Stimulated activated naive CD4-positive, alpha-beta T cell treated with Interleukin-2 at 50 U/mL for 16 hours (primary cell): ENCODE measurements at places on chromosomes 1 and 21.

- no peak for DNase-seq
These were observed 161.8 kb downstream of the CDC42BPA start for GRCh38 chr1:227156520-227156919.

DNA sequence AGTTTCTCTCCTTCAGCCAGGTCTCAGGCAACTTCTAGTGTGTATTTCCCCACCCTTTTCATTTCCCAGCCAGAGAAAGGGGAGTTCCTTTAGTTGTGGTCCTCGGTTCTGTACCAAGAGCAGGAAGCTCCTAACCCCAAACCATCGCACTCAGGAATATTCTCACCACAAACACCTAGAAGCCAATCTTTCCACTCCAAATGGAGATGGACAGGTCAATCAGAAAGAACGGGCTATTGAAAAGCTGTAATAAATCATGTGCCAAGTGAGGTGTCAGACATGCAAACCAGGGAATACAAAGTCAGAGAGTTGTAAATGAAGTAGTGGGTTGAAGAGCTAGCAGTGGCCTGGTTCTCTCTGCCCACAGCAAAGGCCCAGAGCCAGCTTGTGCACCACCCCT lies 77.2 kb downstream of the KCNN3 start:
- no peak for DNase-seq

GRCh38 chr21:44965251-44966022 lies 25.6 kb downstream of the SLX9 start:
- no peak for DNase-seq

DNA sequence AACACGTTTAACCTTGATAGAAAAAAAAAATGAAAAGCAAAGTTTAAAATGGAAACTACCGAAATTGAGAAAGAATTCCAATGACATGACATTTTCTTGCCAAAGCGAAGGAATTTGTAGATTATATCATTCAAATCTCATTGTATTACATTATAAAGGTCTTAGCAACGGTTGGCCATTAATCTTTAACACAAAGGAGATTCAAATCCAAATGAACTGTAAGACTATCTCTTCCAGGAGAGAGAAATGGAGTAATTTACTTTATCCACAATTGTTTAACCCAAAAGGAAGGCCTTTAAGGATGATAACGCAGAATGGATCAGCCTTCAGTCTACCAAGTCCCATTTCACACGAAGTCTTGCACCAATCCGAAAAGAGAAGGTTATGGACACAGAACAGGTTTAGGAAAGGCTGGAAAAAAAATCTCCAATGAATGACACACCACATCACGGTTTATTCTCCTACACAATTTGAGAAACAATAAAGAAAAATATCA lies 1.5 kb downstream of the ENAH start:
- DNase-seq, result no peak

GRCh38 chr1:232260045-232260444 lies 369.9 kb downstream of the SIPA1L2 start:
- DNase-seq, result no peak

DNA sequence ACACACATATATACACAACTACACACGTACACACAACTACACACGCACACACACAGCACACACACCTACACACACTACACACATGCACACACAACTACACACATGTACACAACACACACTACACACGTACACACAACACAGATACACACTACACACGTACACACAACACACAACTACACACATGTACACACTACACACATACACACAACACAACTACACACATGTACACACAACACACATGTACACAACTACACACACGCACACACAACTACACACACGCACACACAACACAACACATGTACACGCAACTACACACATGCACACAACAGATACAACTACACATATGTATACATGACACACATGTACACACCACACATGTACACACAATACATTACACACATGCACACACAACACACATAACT lies 318.1 kb downstream of the CAMTA1 start:
- no peak for DNase-seq

GRCh38 chr1:19328486-19328885 lies 16.4 kb downstream of the SLC66A1 start:
- no peak for DNase-seq

DNA sequence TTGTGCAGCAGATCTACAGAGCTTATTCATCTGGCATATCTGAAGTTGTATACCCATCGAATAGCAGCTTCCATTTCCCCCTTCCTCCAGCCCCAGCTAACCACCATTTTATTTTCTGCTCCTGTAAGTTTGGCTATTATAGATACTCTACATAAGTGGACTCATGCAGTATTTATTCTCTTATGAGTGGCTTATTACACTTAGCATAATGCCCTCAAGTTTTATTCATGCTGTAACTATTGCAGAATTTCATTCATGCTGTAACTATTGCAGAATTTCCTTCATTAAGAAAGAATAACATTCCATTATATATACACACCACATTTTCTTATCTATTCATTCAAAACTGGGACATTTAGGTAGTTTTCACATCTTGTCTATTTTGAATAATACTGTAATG lies 30.5 kb upstream of the IFI16 start:
- DNase-seq, result no peak

GRCh38 chr21:45821998-45822397 lies 159.6 kb upstream of the COL6A1 start:
- DNase-seq, result no peak

DNA sequence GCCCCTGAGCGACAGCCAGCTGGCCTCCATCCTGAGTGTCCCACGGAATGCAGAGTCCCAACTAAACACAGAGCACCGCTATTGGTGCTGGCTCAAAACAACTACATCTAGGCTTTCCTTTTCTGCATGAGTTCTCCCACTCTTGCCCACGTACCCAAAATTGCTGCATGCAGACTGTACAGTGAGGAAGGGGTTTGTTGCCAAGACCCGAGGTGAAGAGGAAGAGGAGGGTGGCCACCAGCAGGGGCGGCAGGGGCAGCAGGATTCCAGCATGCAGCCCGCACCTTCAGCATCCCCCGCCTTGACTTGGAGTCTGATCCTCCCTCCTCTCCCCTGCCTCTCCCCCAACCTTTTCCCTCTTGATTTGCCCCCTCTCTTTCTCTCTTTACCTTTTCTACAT lies 8.0 kb downstream of the S100A9 start:
- no peak for DNase-seq

DNA sequence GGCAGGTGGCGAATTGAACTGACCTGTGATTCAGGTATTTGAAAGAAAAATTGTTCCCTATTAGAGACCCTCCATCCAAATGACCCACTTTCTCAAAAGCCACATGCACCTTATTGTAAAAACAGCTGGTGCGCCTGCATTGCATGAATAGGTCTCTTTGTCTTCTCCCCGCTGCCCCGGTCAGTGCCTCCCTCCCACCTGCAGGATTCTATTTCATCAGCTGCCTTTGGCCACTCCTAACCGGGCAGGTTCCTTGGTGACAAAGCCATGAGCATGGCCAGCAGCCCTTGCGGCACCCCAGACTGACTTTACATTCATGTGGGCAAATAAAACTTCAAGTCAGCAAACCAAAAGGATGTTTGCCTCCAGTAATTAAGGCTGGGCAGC lies 6.4 kb downstream of the TMPRSS3 start:
- no peak for DNase-seq

DNA sequence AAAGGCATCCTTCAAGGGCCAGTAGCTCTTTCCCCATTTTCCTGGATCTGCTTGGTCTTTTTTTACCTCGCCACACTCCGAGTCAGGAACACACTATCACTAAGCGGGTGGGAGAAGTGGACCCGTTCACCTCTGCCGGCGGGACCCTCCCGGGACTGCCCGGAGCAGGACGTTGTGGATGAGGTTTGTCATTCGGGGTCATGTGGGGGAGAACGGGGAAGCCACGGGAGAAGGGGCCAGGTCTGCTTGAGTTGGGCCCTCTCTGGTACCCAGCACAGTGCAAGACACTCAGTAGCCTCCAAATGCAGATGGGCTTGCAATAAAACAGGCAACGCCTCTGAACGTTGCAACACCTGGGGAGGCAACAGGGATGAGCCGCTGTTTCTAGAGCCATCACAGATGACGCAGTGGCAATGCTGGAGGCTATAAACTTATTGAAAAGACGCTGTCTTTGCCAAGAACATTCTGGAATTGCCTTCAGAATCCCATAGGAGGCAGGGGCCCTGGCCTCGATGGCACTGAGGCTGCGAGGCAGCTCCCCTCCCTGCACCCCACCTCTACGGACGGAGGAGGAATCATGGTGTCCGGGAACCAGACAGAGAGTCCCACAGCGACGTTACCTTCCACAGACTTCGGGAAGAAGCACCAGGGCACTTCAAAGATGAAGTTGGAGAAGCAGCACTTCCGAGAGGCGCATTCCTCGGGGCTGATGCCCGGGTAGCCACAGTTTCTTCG lies 3.8 kb downstream of the TFF2 start:
- no peak for DNase-seq

DNA sequence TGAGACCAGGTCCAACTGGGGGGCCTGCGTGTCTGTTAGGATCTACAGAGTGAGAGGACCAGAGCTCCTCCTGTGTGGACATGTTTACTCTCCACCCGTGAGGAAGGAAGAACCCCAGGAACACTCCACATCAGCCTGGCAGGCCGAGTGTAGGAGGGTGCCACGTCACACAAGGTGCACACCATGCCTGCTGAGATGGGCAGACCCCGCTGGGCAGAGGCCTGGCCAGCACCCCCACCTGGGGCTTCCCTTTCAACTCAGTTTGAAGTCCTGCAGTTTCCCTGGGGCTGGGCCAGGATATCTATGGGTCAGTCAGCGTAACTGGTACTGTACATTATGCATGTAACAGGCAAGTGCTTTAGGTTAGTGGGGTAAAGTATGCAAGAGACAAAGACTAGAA lies 30.1 kb upstream of the PCBP3 start:
- DNase-seq, result no peak

DNA sequence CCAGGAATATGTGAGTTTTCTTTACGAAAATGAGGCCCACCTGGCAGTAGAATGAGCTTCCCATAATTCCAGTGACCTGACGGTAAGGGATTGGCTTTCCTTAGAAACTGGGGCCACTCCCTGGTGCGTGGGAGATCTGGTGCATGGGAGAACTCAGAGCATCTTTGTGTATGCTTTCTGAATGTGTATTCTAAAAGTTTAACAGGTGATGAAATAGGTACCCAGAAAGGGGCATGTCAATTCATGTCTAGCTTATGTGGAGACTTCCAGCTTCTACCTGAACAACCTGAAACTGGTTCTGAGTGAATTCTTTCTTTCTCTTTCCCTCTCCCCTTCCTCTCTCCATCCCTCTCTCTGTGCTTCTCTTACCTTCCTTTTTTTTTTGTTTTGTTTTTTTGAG lies 15.2 kb upstream of the FCRLA start:
- DNase-seq, result no peak

DNA sequence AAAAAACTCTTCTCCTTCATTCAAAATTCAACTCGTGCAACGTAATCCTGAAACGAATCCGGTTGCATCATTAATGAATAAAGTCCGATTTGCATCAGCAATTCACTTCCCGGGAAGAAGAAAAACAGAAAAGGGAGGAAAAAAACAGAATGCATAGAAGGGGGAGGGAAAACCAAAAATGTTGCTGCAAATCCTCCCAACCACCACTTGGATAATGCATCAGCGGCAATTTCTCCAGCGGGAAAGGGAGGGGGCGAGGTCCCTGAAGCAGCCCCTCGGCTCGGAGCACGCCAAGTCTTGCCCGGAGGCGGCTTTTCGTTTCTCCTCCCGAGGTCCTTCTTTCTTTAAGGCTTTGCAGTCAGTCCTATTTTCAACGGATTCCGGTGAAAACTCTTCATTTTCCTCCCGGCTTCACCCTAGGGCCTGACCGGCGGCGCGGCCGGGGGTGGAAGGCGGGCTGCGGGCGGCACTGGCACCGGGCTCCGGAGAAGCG lies 723 bp downstream of the CDC42BPA start:
- no peak for DNase-seq

GRCh38 chr1:175599212-175599705 lies 144.1 kb downstream of the TNR start:
- DNase-seq, result no peak

DNA sequence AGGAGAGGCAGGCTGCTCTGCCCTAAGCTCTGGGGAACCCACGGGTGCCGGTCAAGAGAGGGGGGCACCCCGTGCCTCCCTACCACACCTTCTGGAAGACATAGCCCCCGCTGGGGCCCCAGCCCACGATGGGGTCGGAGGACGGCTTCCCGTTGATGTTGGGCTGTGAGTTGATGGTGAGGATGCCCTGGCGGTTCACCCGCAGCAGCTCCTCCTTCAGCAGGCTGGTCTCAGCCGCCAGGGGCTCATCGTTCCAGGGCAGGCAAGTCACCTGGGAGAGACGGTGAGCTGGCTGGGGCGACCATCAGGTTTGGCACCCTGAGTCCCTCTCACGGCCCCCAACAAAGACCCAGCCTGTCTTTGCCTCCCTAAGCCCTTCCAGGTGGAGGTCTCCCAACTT lies 11.9 kb downstream of the MTHFR start:
- no peak for DNase-seq

DNA sequence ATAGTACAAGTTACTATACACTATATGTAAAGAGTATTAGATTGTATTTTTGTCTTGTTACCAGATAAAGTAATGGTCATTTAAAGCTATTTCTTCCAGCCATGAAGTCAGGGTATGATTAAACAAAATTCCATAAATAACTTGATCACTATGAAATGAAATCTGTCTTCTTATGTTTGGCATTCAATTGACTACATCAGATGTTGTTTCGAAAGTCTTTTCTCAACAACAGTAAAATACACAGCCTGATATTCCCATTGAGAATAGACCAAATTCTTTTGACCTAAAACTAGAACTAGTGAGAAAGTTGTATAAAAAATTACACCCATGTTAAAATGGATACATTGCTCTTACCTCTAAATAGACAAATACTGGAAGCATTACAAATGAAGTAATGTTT lies 134.6 kb upstream of the ADAMTS5 start:
- DNase-seq, result no peak

- no peak for DNase-seq
These were observed 289.9 kb downstream of the DPYD start for GRCh38 chr1:97630948-97631347.

DNA sequence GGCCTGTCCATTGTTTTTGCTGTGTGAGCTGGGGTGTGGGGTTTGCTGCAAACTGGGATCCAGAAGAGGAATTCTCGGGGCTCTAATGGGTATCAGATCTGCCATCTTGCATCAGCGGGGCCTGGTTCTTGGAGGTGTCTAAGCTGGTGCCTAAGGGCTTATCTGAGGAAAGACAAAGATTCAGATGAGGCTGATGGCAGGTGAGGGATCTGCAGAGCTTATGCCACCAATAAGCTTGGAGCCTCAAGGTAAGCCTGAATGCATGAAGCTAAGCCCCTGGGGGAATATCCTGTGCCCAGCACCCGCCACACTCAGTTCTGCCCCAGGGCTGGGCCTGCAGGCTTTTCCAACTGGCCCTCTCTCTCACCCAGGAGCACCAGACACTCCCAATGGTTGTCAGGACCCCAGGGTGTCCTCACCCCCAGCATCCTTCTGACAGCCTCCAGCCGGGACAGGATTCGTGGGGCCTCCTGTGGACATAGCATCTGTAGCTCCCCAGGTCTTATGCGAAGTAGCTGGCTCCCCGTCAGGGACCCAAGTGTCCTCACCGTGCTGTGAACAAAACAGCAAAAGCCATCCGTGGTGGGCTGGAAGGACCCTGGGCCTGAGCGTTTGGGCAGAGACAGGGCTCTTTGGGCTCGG lies 9.5 kb upstream of the GSTM3 start:
- DNase-seq, result no peak

GRCh38 chr1:89466307-89466930 lies 58.2 kb upstream of the LRRC8B start:
- DNase-seq, result no peak
